Stimulated activated naive B cell treated with anti-CD40 and anti-IgM and Interleukin-4, amounts not matched to agents 10 μg/mL and 1 μg/mL and 100 μg/mL, for 72 hours (primary cell): ENCODE measurements at places on chromosomes 16 and 17.

GRCh38 chr16:48895142-48895541, 285.2 kb upstream of the N4BP1 start:
- no peak for DNase-seq

GRCh38 chr17:66689221-66689620, 145.7 kb upstream of the CACNG5 start:
- DNase-seq, result no peak

DNA sequence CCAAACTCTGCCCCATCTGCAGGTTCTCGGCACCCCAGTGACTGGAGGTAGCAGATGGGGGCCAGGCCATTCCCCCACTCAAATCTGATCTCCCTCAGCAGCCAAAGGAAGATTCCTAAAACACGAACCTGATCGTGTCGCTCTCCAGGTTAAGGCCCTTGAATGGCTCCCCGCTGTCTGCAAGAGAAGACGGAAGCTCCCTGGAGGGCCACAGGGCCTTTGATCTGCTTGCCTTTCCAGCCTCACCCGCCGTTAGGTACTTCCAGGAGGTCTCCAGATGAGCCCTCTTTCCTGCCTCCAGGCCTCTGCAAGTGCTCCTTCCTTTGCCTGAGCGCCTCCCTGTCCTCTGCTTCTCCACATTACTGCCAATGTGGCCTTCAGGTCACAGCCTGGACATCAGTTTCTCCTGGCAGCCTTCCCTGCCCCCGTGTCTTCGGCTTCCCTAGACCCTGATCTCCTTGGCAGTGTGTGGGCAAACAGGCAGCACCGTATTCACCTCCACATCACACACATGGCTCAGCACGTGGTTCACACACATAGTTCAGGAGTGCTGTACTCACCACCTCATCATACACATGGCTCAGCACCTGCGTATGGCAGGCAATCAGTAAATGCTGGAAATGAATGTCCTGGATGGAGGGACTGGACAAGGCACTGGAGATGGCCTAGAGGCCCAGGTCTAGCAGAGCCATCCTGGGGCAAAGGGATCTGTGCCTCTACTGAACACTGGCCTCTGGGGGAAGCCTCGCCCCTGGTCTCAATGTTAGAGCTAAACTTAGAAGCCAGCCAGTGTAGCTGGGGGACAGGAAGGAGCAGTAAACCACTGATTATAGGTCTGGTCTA, 26.4 kb upstream of the MRPS23 start:
- no peak for DNase-seq

DNA sequence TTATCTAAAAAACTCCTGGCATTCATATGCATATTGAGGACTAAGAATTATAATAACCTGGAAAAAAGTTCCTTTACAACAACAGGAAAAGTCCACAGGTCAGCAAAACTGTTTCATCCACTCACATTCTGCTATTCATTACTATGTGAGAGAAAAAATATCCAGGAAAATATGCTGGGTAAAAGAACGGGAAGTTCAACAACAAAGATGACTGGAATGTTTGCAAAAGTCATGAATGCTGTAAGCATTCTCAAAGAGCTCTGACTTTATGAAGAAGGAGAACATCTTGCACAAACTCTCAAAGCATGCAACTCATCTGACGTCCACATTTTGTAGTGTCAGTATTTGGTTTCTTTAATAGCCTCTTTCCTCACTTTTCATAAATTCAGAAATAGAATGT, 56.9 kb upstream of the ALDH3A1 start:
- DNase-seq, result no peak

- no peak for DNase-seq
Measured at GRCh38 chr17:75764417-75764710, 628 bp downstream of the GALK1 start.

DNA sequence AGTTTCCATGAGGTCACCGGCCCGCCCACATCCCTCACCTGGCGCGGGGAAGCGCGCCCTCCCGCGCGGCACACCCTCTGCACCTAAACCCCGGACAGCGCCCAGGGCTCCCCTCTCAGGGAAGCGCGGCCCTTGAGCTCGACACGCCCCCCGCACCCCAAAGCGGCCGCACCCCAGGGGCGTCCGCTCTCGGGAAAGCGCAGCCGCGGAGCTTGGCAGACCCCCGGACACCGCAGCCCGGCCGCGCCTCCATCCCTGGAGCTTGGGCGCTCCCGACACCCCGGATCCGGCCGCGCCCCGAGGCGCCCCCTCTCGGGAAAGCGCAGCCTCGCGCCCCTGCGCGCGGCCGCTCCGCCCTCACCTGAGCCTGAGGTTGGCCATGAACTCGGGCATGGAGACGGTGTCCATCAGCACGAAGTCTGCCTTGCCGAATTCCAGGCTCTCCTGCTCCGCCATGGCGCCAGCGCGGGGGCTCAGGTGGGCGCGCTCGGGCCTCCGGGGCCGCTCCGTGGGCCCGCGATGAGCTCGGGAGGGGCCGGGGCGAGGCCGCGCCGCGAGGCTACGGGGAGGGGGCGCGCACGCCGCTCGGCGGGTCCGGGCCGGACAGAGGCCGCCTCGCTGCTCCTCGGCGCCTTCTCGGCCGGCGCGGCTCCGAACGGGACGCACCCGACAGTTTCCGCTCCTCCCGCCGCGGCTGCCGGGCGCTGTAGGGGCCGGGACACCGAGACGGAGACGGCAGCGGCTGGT, at the start of gene MYO1D:
Gene MYO1D (minus strand): TSS at position 708 of the 747 bp plus-strand sequence. CDS start 252 bp downstream, at position 456.
- DNase-seq, result peak; percentile 52

GRCh38 chr17:9116311-9116835, 95.1 kb downstream of the NTN1 start:
- no peak for DNase-seq

DNA sequence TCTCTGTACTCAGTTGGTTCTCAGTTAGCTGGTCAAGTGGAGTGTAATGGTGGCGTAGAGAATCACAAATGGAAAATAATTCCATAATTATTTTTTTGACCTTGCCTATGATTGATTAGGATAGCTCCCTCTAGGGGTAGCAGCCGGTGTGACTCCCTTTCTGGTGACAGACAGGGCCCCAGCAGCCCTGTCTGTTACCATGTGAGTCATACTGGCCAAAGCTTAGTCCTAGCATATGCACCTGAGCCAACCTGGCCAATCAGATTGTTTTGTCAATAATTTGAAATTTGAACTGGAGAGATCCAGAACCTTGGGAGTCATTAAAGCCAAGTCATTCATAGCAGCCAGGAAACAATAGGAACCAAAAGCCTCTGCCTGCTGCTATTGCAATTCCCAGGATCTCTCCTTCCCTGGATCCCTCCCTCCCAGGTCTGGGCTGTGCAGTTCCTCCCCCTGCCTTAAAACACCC, 5.6 kb downstream of the PNPO start:
- DNase-seq, result peak; percentile 54

GRCh38 chr16:47732523-47733111, 271.5 kb downstream of the PHKB start:
- DNase-seq, result no peak

GRCh38 chr16:71796501-71797097, 12.0 kb downstream of the AP1G1 start:
- DNase-seq, result no peak

- no peak for DNase-seq
Measured at GRCh38 chr17:8162997-8163977, 539 bp upstream of the VAMP2 start.

DNA sequence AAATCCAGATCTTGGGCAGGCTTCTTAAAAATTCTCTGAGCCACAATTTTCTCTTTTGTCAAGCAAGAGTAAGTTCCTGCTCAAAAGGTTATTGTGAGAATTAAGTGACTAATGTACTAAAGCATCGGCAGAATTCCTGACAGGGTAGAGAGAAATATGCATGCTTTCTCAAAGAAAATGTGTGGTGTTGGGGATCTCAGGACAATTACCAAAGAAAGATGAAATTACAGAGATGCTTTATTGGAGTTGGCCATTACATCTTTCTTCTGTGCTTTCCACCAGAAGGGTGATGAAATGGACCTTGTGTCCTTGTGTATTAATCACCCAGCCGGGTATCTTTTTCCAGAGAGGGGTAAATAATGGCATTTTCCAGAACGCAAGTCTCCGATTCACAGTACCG, 1.7 kb upstream of the USP43 start:
- DNase-seq, result no peak

DNA sequence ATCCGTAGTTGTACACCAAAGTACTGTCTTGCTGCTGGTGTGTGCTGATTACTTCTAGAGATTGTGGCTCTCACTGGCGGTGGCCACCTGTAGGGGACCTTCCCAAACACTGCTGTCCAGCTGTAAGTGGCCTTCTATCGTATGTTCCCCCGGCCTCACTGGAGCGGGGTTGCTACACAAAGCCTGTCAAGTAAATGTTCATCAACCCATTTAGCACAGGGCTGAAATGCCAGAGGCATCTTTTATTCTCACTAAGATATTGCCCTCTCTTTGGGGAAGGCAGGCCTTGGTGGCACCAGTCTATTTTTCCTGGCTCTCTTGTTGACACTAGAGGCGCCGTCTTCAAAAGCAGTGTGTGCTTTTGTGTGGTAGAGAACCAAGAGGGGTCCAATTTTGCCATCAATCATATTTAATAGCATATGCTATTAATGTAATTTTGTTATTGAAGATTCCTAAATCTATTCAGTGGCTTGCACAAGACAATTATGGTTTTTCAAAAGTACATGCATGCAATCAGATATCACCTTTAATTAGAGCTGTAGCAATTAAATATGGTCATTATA, 514.4 kb upstream of the SALL1 start:
- no peak for DNase-seq

GRCh38 chr16:49986351-49987124, 38.5 kb upstream of the CNEP1R1 start:
- no peak for DNase-seq

DNA sequence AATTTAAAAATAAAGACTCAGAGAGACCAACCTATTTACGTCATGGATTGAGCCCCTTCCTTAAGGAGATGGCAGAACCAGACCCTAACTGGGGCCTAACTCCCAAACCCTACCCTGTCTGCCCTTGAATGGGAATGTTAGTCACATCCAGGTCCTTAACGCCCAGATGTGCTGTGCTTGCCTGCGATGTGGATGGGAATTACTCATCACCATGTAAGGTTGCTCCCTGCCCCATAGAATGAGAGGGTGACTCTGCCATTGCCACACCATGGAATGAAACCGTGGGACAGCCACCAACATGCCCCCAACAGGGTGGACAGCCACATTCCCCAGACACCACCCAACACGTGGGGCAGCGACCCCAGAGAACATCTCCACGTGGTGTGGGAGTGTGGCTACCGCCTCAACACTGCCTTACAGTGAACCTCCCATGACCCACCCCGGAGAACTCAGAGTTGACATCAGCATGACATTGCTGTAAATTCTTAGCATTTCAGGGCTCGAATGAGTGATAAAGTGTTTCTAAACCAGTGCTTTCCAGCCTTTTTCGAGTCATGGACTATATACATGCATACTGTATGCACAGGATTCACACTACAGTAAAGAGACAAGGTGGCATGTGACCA, 31.8 kb downstream of the SCNN1B start:
- DNase-seq, result no peak

DNA sequence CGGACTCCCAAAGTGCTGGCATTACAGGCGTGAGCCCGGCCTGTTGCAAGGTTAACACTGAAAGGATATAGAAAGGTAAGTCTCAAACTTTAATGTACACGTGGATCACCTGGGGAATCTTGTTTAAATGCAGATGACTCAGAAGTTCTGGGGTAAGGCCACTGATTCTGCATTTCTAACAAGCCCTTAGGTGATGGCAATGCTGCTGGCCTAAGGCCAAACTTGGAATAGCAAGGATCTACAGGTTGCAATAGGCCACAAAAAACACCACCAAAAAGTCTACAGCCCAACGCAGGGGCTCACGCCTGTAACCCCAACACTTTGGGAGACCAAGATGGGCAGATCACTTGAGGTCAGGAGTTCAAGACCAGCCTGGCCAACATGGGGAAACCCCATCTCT, 4.2 kb downstream of the CMTM4 start:
- no peak for DNase-seq

DNA sequence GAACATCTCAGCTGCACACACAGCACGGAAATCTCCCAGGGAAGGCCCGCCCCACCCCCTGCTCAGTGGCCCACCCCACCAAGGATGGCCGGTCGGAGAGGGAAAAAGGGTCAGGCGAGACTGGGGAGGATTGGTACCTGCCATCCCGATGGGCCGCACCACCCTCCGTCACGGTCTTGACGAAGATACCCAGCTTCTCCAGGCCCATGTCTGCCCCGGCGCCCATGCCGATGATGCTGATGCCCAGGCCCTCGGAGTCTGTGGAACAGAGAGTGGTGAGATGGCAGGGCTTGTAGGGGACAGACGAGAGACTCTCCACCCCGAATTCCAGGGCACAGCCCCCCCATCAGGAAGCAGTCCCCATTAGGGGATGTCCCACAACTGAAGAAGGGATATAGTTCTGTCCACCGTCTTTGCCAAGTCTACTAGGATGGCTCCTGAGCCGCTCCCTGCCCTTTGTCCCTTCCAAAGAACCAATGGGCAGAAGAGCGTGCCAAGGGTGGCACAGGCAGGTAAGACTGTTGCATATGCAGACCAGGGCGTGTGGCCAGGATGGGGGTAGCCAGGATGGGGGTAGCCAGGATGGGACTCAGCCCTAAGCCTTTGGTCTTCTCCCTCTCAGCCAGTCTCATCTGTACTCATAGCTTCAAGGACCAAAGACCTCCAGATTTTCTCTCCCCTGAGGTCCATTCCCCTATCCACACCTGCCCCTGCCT, 6.9 kb downstream of the PPP1R9B start:
- DNase-seq, result no peak

DNA sequence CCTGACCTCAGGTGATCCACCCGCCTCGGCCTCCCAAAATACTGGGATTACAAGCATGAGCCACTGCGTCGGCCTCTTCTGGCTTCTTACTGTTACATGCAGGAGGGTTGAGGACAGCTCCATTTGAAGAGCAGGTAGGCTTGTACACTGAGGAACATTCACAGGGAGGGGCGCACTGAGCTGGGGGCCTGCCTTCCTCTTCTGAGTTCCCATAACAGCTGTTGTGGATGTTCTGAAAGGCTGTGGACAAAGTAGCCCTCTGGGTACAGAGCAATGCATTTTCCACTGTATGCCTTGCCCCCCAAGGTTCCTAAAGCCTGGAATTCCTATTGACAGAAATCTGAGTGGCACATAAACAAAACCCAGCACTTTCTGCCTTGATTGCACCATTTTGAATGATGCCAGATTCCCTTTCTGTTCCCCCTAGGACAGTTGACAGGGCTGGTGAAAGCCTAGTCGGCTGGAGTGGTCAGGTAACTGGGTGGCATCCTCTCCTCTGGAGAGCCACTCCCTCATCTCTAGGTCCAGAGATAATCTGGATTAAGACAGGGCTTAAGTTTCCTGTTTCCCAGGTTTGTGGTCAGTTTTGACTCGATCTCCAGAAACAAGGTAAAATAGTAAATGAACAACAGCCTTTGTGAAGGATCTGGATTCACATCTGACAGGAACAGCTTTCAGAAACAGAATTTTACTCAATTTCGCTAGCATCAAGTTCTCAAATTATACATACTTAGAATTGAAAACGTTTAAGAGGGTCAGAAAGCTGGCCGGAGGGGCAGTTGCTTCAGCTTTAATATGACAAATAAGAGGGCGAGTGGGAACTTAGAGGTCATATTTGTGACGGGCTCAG, 1.3 kb upstream of the CDK5R1 start:
- DNase-seq, result no peak
